Stimulated activated CD8-positive, alpha-beta memory T cell treated with anti-CD3 and anti-CD28 coated beads, Interleukin-12 subunit alpha, Interleukin-12 subunit beta, amount 100 ng/mL, for 4 hours (primary cell): ENCODE measurements at places on chromosomes 3 and 15.

GRCh38 chr15:22228101-22228762 lies 147.9 kb downstream of the OR4M2 start:
- no peak for DNase-seq

GRCh38 chr3:34361921-34362320 lies 563.5 kb downstream of the PDCD6IP start:
- no peak for DNase-seq

DNA sequence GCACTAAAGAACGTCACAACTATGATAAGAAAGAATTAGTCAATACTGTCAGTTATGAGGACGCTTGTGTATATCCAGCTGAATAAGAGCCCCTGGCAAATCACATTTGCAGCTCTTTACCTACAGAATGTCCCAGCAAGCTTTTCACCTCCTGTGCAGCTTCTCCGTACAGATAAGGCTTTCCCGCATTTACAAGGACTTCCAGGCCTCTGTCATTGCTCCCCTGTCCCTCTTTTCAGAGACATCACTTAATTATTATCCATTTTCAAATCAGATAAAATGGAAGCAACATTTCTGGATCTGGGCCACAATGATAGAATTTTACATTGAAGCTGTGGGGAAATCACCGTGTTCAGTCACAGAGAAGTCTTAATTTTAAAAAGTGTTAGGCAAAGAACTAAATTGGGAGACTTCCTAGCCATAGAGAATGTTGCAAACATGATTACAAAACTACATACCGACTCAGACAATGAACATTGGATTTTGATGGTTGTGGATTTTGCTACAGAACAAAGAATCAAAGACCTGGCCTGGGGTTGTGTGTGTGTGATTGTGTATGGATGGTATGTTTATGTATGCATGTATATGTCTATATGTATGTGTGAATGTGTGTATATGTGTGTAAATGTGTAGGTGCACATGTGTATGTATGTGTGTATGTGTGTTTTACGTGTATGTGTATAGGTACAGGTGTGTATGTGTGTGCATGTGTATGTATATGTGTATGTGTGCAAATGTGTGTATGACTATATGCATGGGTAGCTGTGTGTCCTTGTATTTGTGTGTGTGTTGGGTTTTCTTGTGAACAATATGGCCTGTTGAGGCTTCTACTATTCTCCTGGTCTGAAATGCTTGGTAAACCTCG lies 41.5 kb downstream of the MGLL start:
- DNase-seq: no peak

DNA sequence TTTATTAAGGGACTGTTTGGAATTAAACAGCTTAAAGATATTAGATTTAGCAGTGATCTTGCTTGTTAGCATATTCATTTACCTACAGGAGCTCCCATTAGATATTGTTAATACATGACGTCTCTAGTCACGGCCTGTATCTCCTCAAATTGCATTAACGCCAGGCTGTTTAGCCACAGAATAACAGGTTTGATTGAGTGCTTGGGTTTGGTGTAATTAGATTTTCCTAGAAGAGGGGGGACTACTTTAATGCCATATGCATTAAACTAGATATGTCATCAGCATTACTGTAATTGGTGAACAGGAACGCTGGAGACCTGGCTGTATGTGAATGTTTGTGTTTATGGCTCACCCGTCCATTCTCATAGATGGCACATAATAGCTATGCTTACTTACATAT lies 841.4 kb upstream of the NR2F2 start:
- no peak for DNase-seq

GRCh38 chr15:96767703-96768434 lies 437.4 kb downstream of the NR2F2 start:
- no peak for DNase-seq

DNA sequence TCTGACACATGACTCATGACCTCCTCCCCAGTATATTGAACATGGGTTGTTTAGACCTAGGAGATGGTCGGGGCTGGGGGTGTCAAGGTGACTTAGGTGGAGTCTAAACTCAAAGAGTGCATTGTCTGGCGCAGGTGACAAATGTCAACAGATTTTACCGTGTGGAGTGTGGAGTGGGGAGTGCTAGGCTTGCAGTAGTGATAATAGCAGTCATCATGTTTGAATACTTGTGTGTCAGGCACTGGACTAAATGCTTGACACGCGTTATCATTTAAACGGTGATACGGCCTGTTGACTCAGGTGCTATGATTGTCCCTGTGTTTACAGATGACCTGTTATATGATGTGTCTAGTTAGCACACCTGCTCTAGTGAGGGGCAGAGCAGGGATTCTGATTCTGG lies 30.8 kb downstream of the MUC20 start:
- no peak for DNase-seq
